CD4-positive, alpha-beta T cell (primary cell): ENCODE measurements at places on chromosomes 4 and X.

- DNase-seq = no peak
Measured at GRCh38 chr4:12968345-12968744, 515.8 kb downstream of the RAB28 start.

GRCh38 chrX:130144509-130144908, 21.1 kb downstream of the AIFM1 start:
- no peak for DNase-seq

- no peak for DNase-seq
Measured at GRCh38 chrX:16160729-16161128, 6.6 kb upstream of the MAGEB17 start.

DNA sequence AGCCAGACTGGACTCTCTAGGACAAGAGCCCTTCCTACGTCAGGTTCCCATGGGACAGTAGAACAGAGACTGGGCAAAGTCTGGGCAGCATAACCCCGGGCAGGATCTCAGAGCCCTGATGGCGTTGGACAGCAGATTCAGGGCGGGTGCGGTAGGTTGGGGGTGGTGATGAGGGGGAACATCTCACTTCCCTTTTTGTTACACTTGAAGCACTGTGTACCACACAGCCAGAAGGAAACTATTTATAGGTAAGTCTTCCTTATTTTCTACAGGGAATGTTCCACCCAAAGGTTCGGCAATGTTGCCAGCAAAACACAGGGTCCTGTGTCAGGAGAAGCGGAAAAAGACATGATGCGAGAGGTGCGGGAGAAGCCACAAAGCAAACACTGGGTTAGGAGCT, 54.3 kb downstream of the TSC22D3 start:
- DNase-seq = no peak

GRCh38 chr4:7679406-7680040, 244.8 kb upstream of the PSAPL1 start:
- DNase-seq = no peak
